ENCODE measurements at places on chromosomes 13 and 19.

GRCh38 chr19:47707135-47707925 lies 5.9 kb upstream of the EHD2 start:
- peak; percentile 59 for DNase-seq

DNA sequence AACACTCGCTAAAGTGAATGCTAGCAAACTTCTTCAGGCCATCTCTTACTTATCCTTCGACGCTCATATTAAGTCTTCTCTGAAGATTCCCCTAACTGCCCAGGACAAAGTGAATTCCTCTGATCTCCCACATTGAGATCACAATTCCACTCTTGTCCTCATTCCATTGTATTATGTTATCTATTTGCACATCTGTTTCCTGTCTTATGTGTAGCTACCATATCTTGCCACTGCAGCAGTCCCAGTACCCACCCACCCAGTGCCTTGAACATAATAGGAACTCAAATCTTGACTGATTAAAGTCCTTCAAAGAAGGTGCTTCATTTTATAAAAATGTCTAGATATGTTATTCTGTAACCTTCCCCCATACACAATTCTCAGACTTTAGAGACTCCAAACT lies 702.3 kb downstream of the DIAPH3 start:
- DNase-seq = no peak

- DNase-seq = no peak
Observed at GRCh38 chr13:41061914-41062837, 867 bp downstream of the WBP4 start.

GRCh38 chr13:91245288-91245687 lies 102.2 kb upstream of the MIR17HG start:
- DNase-seq = no peak

GRCh38 chr13:61094865-61095264 lies 320.8 kb downstream of the PCDH20 start:
- no peak for DNase-seq

GRCh38 chr19:39916851-39917396 lies 17.5 kb downstream of the FCGBP start:
- DNase-seq = no peak

DNA sequence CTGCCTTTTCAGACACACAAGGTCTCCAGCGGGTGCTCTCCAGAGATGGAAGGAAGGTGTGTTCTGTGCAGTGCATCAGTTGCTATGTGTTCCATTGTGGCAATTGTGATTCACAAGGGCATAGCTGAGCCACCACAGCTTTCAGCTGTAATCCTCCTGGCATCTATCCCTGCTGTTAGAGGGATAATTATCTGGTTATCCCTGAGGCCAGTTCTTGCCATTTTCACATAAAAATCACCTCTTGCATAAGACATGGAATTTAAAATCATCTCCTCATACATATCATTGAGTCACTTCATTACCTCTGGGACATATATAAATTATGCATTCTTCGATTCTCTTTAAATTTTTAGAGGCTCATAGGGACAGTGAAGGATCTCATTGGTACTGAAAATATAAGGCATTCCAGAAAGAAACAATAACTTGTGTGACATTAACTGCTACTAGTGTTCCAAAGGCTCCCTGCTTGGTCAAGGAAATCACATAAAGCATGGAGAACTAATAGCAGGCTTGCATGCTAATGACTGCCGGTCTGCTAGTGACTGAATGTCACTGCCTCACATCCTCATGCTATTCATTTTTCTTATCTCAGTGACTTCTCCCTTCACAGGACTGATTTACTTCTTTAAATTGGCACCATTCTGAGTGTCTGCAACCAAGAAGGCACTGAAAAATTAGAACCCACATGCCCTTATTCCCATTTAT lies 214.0 kb downstream of the ENOX1 start:
- no peak for DNase-seq

DNA sequence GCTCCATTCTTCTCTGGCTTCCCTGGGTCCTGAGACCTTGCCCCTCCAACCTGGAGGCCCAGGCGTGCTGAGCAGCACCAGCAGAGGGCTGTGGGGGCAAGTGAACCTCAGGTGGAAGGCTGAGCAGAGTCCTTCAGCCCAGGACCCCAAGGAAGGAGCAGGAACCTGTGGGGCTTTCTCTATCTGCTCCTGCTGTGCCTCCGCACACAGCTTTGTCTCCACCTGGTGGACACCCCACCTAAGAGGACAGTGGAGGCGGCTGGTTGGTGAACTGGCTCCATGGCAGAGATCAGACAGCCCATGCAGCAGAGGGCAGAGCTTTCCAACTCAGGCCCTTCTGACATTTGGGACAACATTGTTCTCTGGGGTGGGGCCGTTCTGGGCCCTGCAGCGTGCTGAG lies 19.7 kb downstream of the ZFR2 start:
- no peak for DNase-seq

DNA sequence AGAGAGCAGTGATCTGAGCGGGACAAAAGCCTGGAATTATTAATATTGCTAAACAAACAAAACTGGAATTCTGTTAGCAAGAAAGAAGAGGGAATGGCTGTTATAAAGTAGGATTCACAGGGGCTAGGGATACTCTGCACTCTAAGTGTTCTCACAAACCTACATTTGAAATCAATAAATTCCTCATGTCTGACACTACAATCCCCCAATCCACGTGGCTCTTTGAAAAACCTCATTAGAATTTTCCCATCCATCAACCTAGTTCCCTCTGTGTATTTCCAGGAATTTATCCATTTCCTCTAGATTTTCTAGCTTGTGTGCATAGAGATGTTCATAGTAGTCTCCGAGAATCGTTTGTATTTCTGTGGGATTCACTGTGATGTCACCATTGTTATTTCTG lies 307.5 kb downstream of the RBM26 start:
- DNase-seq = no peak

DNA sequence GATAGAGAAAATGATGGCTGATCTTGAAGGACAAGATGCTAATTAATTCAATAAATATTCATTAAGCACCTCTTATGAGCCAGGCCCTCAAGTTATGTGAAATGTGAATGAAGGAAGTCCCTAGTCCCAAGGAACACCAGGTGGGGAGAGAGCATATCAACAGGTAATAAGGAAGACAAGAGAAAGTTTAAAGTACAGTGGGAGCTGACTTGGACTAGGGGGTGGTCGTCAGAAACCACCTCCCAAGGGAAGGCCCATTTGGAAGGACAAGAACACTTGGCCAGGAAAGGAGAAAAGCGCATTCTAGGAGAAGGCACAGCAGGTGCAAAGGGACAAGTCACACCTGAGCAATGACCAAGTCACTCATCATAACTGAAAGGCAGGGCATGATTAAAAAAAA lies 72.7 kb downstream of the DOCK9 start:
- no peak for DNase-seq

DNA sequence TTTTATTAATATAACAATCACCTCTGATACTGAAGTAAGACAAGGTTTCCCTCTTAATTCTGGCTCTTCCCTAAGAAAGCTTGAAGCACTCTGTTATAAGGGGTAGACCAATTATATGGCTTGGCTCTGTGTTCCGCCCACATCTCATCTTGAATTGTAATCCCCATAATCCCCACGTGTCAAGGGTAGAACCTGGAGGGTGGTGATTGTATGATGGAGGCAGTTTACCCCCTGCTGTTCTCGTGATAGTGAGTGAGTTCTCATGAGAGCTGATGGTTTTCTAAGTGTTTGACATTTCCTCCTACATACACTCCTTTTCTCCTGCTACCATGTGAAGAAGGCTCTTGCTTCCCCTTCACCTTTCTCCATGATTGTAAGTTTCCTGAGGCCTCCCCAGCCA lies 363.8 kb upstream of the PCDH20 start:
- no peak for DNase-seq

- DNase-seq = no peak
Observed at GRCh38 chr19:47433121-47433520, 13.8 kb upstream of the MEIS3 start.

GRCh38 chr19:35303357-35303915 lies 11.5 kb downstream of the MAG start:
- no peak for DNase-seq

GRCh38 chr13:39379667-39380655 lies 223.0 kb downstream of the LHFPL6 start:
- no peak for DNase-seq

DNA sequence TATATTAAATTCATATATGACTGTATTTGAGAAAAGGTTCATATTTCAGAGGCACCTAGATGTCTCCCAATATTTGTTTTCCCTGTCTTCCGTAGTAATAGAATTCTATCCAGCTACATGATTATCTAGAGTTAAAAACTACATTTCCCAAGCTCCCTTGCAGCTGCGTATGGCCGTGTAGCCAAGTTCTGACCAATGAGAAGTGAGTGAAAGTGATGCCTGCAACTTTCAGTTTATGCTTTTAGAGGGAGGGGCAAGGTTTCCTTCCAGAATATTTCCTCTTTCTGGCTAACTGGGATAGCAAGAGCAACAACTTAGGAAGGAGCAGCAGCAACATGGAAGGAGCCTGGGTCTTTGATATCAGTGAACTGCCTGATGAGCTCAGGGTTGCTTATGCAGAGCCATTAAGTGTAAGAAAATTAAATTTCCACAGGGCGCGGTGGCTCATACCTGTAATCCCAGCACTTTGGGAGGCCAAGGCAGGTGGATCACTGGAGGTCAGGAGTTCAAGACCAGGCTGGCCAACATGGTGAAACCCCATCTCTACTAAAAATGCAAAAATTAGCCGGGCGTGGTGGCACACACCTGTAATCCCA lies 23.2 kb upstream of the CYP2A13 start:
- no peak for DNase-seq

GRCh38 chr13:110683203-110683883 lies 22.6 kb downstream of the CARS2 start:
- DNase-seq = no peak

DNA sequence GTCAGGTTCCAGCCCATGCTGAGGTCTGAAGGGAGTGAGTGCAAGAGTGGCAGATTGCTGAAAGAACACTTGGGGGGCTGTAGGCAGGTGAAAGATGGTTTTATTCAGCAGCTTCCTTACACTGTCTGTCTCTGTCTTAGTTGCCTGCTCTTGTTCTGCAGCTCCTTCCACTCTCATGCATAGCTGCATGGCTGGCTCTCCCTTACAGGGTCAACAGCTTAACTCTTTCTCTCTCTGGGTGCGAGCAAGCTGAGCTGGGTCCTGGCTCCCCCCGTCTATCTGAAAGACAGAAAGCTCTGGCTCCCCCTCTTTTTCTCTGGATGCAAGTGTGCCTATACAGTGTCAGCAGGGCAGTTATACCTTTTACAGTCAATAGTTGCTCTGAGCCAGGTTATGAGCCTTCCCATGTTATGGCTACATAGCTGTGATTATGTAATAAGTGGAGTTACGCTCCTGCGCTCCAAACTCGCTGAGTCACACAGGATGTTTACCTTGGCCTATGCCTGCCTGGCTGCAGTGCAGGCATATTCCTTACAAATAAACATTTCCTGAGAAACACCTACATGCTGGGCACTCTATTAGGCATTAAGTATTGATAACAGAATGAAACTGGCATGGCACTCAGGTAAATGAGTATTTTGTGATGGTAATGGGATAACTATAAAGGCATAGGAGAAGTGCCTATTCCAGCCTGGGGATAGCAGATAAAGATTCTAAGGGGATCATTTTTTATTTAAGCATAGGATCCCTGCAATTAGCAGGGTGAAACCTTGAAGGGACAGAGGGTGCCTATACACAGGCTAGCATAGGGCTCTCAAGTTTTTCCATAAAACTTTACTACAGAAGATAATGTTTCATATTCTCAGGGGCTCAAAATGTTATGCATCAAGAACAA lies 826.9 kb upstream of the PCDH9 start:
- DNase-seq = no peak

DNA sequence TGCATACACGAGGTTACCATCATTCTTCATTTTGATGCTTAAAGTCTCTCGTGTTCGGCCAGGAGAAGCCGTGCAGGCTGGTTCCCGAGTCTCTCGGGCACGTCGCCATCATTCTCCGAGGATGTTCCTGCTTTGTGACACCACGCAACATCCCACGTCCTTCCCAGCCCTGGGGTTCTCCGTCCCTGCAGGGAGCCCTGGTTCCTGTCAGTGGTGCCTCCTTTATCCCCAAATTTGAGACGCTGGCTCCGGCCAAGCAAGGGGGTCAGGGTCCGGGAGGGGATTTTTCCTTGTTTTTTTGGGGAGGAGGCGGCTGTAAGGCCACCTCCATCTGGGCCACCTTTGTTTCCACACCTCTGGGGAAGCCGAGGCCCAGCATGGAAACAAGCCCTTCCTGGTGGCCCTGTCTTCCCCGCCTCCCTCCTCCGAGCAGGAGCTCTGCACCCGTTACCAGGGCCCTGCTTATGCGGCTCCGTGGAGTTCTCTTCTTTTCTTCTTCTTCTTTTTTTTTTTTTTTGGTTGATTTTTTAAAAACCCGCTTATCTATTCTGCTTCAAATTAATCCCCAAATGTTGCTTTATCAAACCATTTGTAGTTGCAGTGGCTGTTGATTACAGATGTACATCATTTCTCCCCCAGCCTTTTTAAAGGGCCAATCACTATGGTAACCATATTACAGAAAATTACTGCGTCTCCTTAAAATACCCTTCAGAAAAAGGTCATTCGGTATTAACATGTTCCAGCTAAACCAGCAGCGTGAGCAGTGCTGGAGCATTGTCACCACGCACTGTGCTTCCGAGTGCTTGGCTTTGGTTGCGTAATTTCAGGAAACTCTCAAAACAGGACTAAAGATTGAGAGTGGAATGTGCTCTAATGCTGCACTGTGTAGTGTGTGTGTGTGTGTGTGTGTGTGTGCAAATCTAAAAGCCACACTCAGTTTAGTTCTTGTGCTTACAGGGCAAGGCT lies 50.4 kb downstream of the TEX29 start:
- no peak for DNase-seq

DNA sequence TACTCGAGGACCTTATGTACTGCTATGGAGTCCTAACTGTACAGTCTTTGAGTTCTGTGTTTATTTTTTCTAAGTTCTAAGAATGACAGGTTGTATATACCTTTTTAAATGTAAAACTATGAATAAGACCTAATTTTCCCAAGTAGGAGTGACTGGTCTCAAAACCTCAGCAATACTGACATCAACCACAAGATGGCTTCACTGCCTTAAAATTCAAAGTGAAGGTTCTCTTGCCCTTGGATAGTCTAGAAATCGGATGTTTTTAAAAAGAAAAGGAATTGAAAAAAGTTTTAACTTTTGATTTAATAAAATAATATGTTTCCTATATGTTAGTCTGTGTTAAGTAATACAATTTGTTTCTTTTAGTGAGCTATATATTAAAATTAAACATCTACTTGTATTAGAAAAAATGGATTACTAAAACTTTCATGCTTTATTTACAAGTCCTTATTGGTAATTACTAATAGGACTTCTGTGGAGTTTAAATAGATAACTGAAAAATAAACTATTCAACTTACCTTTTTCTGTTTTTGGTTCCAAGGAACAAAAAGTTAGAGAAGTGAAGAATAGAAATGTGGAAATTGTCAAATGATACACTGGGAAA lies 52.0 kb downstream of the TDRD3 start:
- DNase-seq = no peak

- no peak for DNase-seq
Observed at GRCh38 chr13:37647031-37647650, 48.6 kb upstream of the POSTN start.

- no peak for DNase-seq
Observed at GRCh38 chr13:79455331-79455730, 25.6 kb upstream of the NDFIP2 start.

All from activated naive CD4-positive, alpha-beta T cell (primary cell).